ENCODE measurements at places on chromosomes 13 and 19. TPM values are rescaled to one million over a fixed set of nuclear protein-coding genes. Genes with fewer than 3 reads are reported as not detected.

ZNF547 gene
- total RNA-seq, result 3.6 TPM

C1QTNF9B gene
- total RNA-seq, result not detected

KRTDAP gene
- total RNA-seq, result not detected

KLK12 gene
- total RNA-seq, result not detected

ZNF558 gene
- total RNA-seq, result 0.54 TPM

PRX gene
- 1.1 TPM for total RNA-seq

RFC3 gene
- total RNA-seq, result 13.7 TPM

HTR2A gene
- not detected for total RNA-seq

IZUMO2 gene
- total RNA-seq, result not detected

TPTE2 gene
- total RNA-seq, result not detected

PEG3 gene
- 1.2 TPM for total RNA-seq

MIA gene
- total RNA-seq, result not detected

SCAF1 gene
- total RNA-seq, result 10.0 TPM

TMC4 gene
- not detected for total RNA-seq

C19orf85 gene
- not detected for total RNA-seq

TEX101 gene
- total RNA-seq, result not detected

NR2C2AP gene
- total RNA-seq, result 9.9 TPM

MBD3L3 gene
- not detected for total RNA-seq

FXYD1 gene
- total RNA-seq, result not detected

ZNF709 gene
- total RNA-seq, result 3.6 TPM

FCER2 gene
- total RNA-seq, result not detected

ZNF415 gene
- total RNA-seq, result 3.9 TPM

DMKN gene
- not detected for total RNA-seq

PTH2 gene
- total RNA-seq, result not detected

CYP4F2 gene
- not detected for total RNA-seq

KLF1 gene
- not detected for total RNA-seq

NLRP12 gene
- total RNA-seq, result 1.3 TPM

KLK8 gene
- total RNA-seq, result not detected

CGB5 gene
- not detected for total RNA-seq

C19orf38 gene
- total RNA-seq, result 0.28 TPM

SCGB2B2 gene
- 0.09 TPM for total RNA-seq

IGFL1 gene
- total RNA-seq, result not detected

CEACAM8 gene
- not detected for total RNA-seq

MCF2L gene
- total RNA-seq, result 0.09 TPM

TGDS gene
- 11.3 TPM for total RNA-seq
